ENCODE measurements at places on chromosomes 2 and 18.

DNA sequence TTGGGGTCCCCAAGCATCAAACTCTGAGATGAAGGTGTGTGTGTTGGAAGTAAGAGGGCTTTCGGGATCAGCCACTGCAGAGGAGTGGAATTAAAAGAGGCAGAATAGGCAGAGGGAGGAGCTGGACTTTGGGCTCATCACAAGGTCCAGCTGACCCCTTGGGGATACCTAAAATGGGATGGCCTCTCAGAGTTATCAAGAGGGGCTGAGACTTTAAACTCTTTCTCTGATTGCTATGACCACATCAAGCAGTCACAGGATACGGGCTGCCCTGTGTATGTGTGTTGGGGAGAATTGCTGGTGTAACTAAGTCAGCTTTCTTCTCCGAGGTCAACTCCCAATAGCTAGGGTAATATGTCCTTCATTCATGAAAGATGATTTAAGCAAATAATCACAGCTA, 127.7 kb upstream of the SLC14A2 start:
- no peak for DNase-seq

DNA sequence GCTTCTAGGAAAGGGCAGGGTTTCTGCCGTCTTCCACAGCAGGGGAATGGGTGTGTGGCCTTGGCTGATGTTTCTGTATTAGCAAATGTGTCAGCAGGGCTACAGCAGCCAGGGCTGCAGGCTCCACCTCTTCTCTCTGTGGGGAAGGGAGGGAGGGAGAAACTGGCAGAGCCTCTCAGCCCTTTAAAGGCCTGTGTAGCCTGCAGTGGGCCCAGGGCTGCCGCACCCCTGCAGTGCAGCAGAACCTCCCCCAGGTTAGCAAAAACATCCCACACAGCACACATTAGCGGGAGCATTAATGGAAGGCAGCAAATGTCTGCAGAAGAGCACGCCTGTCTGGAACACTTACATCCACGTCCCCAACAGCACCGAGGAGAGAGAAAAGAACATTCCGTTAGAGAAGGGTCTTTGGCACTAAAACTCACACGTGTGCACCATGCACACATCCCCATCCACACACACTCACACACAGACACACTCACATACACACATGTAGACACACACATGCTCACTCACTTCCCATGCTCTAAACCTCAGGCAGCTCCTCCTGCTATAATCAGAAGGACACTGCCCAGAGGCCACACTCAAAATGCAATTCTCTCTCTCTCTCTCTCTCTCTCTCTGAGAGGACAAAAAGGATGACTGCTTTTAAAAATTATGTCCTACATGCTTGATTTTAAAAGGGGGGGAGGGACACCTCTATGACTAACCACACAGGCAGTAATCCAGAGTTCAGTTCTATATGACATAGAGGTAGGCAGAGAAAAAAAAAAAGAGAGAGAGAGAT, 24.1 kb downstream of the MRPL35 start:
- no peak for DNase-seq

DNA sequence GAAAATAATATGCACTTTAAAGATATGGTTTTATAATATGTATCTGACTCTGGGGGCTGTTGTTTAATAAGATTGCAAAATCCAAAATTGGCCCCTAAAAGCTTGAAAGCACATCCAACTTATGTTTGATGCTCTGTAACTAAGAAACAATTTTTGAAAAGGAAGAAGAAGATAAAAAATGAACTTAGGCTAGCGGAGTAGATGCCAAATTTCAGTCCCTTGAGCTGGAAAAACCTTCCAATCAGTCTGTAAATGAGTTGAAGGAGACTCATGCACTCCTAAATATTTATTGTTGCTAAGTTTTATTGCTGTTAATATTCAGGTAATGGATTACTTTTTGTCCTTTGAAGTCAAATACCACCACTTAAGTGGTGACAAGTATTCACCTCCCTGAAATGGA, 465.0 kb downstream of the ZEB2 start:
- DNase-seq = no peak

- DNase-seq = no peak
Observed at GRCh38 chr18:43276491-43276890, 799 bp downstream of the SYT4 start.

- DNase-seq = no peak
Observed at GRCh38 chr2:150599889-150600288, 112.4 kb upstream of the RND3 start.

DNA sequence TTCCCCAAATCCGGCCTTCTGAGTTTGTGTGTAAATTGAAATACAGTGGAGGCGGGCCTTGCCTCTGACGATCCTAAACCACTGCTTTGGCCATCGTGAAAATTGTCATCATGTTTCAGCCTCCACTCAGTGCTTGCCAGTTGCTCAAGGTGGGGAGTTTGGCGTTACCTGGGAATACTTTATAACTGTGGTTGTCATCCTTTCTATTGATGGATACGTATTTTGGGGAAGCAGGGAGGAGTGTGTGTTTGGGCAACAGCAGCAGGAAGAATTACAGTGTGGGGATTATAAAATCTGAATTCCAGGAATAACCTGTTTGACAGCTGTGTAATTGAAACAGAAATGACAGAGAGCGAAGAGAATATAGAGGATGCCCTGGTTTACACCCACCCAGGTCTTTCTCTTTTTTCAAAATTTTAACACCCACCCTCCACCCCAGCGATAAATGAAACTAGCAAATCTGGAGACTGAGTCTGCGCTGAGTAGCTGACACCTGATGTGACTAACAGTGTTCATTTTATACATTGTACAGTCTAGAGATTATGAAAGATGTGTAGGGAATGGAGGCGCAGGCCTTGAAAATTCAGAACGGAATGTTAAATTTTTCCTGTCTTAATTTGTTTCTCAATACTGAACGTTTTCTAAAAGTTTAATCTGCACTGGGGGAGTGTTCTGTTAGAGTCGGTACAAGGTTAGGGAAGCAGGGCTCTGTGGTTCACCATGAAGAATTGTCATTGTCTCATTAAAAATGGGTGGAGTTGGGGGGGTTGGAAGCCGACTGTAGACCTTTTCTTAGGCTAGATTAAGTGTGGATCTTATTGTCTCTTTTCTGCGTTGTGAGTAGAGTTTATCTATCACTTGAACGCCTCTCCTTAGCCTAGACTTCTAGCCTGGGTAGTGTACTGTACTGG, 1.6 kb downstream of the MAP4K4 start:
- peak; percentile 43 for DNase-seq

- no peak for DNase-seq
Observed at GRCh38 chr2:60445684-60446179, 107.7 kb downstream of the BCL11A start.

- DNase-seq = no peak
Observed at GRCh38 chr2:194003911-194004310, 1653.1 kb upstream of the SLC39A10 start.

DNA sequence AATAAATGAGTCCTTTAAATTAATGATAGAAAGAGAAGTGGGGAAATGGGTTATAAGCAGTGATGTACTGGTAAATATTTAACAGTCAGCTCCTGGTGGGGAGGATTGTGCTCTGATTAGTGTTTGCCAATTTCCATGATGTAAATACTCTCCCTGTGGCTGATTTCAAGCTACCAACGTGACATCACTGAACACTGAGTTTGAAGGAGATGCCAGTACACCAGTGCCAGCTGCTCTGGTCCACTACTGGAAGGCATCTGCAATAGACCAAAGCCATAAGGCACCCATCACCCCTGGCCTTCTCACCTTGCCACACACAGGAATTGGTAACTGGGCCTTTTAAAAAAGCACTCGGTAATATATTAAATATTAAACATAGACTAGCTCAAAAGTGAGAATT, 77.7 kb downstream of the TGOLN2 start:
- DNase-seq = no peak

GRCh38 chr2:143901185-143901842, 618.6 kb downstream of the ZEB2 start:
- no peak for DNase-seq

- no peak for DNase-seq
Observed at GRCh38 chr2:6202756-6203155, 510.6 kb downstream of the SOX11 start.

DNA sequence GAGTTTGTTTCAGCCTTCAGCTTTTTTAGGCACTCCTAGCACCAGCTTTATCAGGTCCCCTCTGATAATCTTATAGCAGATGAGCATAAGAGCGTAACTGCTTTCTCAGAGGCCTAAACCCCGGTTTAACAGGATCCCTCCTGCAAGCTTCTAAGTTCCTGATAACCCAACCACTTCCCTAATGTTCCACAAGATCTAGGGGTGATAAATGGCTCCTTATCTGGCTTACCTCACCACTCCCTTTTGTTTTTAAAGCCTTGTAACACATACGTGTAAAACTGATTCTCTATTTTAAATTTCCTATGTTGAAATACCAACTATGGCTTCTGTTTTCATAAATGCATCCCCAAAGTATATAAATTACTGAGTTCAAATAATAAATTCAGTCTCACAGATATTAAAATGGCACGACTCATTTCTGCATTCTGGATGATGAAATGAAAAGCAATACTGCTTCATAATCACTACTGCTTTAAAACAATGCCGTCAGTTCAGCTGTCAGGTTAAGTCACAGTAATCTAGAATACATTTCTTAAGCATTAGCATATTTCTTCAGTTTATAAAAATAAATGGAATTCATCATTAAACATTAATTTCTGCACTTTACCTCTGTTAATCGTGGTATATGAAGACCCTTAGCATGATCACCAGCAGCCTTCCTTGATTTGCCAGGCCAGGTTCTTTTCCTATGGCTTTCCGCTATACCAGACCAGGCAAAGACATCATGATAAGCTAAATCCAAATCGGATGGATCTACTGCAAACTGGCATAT, 126.3 kb downstream of the C2orf74 start:
- no peak for DNase-seq

DNA sequence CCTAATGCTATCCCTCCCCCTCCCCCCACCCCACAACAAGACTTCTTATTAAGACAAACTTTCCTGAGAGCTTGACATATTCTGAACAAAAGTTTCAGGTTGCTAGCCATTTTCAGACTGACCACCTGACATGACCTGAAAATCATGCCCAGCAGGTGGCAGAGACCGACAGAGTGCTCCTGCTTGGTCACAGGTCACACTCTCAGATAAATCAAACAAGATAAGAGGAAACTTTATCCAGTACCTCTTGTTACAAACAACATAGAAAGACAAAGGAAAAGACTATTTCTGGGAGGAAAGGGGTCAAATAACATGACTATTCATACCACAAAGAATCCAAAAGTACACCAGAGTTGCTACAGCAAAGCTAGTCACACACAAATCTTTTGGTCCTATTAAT, 107.4 kb downstream of the TMEM200C start:
- DNase-seq = no peak

- no peak for DNase-seq
Observed at GRCh38 chr2:226077031-226077430, 677.5 kb downstream of the NYAP2 start.

DNA sequence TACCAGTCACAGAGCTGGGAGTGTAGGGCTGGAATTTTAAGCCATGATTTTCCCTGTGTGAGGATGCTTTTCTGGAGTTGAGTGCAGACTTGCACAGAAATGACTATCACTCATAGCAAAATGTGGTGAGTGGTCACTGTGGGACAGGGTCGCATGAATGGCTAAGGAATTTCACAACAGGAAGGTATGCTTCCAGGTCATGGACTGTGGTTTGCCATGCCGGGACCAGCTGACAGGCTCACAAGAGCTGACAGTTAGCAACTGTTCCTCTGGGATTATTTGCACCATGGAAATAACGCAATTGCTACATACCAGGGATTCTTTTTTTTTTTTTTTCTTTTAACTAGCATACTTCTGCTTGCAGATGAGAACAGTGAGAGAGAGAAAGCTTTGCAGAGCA, 3.8 kb upstream of the UXS1 start:
- no peak for DNase-seq

GRCh38 chr2:217913436-217913835, 89.4 kb downstream of the TNS1 start:
- no peak for DNase-seq

DNA sequence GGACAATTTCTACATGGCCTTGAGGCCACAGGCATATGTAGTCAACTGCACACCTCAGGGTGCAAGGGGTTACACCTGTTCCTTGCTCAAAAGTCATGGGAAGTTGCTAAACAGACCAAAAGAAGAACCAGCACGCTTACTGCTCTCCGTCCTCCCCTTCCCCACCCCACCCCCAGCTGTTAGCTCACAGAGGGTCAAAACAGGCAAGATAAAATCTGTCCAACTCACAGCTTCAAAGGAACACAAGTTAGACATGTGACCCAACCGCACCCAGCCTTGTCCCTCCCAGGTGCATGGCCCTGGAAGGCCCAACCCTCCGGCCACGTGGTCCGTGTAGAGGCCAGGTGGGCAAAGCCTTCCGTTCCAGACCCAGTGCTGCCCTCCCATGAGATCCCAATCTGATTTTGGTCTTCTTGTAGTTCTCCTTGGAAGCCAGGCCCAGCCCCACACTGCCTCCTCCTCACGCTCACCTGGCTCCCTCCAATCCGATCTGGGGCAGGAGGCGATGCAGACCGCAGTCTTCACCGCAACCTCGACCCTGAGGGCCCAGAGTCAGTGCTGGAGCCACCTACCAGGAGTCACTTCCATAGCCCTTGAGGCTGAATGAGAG, 14.5 kb upstream of the ASPRV1 start:
- DNase-seq = no peak

DNA sequence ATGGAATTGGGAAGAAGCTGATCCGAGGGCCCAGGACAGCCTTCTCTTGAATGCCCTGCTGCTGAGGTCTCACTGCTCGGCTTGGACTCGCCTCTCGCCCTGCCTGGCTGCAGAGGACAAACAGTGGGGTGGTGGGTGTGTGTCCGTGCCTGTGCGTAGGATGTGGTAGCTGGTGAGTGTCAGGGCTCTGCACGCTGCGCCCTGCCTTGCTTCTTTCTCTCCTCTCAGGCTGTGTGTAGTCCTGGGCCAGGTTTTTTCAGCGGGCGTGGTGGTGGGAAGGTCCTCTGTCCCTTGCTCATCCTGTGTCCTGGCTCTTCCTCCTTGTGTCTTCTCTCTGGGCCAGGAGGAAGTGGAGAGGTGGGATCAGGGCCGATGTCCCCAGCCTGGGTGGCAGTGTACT, 44.8 kb downstream of the RRM2 start:
- no peak for DNase-seq

DNA sequence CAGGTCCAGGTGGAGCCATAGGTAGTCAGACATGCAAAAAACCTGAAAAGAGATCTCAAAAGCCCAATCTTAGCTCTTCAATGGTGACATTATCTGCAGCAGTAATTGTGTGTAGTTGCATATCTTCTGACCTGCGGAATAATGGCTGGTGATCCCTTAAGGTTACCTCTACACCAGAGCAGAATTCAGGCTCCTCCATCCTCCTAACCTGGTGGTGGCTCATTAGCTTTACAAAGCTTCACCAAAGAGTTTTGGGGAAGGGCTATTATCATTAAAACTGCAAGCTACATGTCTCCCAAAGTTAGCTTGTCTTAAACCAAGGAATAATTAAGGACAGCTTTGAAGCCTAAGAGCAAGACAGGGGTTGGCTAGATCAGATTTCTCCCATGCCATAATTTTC, 42.6 kb upstream of the CHST9 start:
- DNase-seq = no peak

GRCh38 chr18:9811978-9812377, 73.8 kb upstream of the TXNDC2 start:
- no peak for DNase-seq
